ENCODE measurements at places on chromosomes 3 and 15.
A peak's percentile ranks its signal among the peaks of the same experiment; 100 is the strongest.

GRCh38 chr15:40069178-40070165 lies 30.5 kb upstream of the SRP14 start:
- DNase-seq = no peak

GRCh38 chr15:61829514-61829889 lies 230.7 kb downstream of the VPS13C start:
- DNase-seq = no peak

DNA sequence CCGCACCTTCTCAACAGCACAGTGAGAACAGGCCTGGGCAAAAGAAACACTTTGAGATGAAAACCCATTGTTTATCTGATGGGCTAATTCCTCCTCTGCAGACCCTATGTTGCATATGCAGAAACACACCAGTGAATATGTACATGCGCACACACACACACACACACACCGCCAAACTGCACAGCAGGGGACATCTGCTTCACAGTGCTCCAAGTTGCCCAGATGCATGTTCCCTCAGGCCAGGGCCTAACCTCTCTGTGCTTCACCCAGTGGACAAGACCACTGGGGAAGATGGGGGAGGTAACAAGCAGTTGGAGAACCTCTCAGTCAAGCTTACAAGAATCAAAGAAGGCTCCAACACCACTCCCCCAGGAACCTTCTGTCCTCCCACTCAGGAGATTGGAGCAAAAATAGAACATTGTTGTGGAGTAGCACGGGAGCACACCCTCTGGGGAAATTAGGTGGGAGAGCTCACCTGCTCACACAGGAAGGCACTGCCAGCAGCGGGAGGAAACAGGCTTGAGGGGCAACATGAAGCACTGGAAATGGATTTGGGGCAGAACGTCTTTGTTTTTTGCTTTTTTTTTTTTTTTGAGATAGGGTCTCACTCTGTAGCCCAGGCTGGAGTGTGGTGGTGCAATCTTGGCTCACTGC lies 13.0 kb downstream of the HCN4 start:
- no peak for DNase-seq

DNA sequence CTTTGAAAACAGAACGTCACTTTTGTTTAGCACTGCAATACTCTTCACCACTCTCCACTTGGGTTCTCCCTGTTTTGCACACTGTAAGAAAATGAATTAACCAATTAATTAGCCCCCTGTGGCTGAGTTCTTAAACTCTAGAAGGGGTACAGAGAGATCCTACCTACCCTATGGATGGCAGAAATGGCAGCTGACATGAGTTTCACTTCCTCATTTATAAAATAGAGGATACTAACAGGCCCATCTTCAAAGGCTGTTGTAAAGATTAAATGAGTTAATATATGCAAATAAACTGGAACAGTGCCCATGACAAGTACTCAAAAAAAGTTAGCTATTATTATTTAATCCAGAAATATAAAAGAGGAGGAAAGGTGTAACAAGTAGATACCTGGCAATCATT lies 36.9 kb downstream of the SUCLG2 start:
- DNase-seq = no peak

DNA sequence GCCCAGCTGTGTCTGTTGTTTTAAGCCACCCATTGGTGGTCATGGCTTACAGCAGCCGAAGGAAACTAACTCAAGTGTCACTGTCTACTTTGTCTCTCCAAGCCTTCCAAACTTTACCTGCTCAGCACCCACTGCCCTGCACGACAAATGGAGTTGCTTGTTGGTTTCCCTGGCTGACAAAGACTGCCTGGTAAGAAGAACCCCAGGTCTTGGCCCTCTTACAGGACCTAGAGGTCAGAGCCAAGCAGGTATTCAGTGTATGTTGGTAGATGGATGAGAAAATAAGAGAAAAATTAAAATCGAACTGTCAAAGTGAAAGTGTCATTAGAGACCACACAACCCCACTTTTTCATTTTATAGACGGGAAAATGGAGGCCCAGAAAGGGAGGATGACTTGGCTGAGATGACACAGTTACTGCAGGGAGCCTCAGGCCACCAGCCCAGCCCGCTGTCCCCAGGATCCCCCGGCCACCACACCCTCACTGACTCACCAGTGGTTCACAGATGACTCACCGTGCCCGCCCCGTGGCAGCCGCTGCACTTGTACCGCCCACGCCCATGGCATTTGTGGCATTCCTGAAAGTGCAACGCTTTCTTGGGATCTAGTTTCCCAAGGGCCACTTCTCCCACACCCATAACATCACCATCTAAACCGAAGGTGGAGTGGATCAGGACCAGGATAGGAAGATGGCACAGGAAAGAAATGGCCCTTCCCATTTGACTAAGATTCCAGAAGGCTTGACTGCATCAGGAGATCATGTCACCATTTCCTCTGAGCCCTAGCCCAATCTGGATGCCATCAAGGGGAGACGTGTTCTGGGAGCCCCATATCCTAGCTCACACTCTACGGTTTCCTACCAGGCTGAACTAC lies 15.2 kb downstream of the SSUH2 start:
- DNase-seq = peak; percentile 92

- DNase-seq = no peak
These were observed 19.6 kb downstream of the FAH start for GRCh38 chr15:80172401-80172800.

DNA sequence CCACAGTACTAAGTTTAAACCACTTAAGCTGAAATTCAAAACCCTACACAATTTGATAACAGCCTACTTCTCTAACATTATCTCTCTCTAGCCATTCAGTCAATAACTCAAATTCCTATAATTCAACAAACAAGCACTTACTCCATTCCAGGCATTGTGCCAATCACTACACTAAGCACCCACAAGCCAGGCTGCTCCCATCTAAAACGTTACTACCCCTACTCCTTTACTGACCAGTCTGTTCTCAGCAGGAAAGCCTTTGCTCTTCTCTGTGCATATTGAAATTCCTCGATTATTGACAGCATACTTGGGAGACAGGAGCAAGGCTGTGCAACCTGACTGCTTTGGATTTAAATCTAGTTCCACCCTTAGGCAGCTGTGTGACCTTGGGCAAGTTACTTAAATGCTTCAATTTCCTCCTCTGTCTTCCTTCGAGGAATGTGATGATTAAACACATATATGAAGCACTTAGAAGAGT lies 177.2 kb upstream of the THBS1 start:
- no peak for DNase-seq

GRCh38 chr3:185779461-185779860 lies 45.4 kb downstream of the IGF2BP2 start:
- no peak for DNase-seq

DNA sequence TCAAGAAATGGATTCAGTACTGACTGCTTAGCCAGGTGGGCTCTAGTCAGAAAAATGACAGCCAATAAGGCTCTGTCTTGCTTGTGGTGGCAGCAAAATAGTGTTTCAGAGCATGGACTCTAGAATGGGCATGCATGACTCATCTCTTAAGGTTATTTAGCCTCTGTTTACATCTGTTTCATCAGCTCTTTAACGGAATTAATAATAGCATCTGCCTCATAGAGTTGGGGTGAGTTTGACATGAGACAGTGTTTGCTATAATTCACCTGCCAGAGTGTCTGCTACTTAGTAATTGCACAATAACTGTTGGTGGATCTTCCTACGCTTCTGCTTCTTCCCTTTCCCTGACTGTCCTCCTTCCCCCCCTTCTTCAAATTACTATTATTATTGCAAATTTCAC lies 350.4 kb upstream of the SEMA6D start:
- DNase-seq = no peak

- no peak for DNase-seq
These were observed 242.3 kb downstream of the TLE3 start for GRCh38 chr15:69855258-69856000.

- no peak for DNase-seq
These were observed 54.0 kb upstream of the EIF5A2 start for GRCh38 chr3:170962411-170962810.

GRCh38 chr15:45664451-45664850 lies 29.6 kb downstream of the SQOR start:
- no peak for DNase-seq

GRCh38 chr3:110301781-110302180 lies 769.8 kb upstream of the NECTIN3 start:
- no peak for DNase-seq

GRCh38 chr15:74680456-74680855 lies 15.4 kb downstream of the EDC3 start:
- DNase-seq = no peak

DNA sequence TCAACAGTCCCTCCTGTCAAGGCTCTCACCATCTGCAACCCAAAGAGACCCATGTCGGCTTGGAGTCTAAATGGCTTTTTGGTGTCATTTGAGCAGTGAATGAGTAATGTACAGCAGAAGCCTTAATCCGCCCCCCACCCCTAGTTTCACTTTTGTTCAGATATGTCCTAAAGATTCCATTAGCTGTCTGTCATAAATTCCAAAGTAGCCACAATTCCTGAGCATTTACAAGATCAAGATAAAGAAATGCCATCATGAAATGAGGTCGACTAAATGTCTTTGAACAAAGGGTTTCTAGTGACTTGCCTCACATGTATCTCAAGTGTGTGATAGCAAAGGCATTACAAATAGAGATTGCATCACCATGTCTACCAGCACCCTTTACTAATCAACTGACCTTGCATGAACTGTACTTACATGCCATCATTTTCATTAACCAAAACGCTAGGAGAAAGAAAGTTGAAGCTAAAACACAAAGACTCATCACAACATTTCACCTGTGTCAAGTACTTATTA lies 123.8 kb upstream of the PHLDB2 start:
- peak; percentile 75 for DNase-seq

- DNase-seq = no peak
These were observed 105.3 kb upstream of the AGBL1 start for GRCh38 chr15:85974348-85974705.
